HCT116 (cell line): ENCODE measurements at places on chromosomes 1 and 21.

GRCh38 chr1:29772584-29773100 lies 536.3 kb downstream of the PTPRU start:
- DNase-seq: no peak

GRCh38 chr1:68493193-68493592 lies 3.7 kb downstream of the DEPDC1 start:
- no peak for DNase-seq

DNA sequence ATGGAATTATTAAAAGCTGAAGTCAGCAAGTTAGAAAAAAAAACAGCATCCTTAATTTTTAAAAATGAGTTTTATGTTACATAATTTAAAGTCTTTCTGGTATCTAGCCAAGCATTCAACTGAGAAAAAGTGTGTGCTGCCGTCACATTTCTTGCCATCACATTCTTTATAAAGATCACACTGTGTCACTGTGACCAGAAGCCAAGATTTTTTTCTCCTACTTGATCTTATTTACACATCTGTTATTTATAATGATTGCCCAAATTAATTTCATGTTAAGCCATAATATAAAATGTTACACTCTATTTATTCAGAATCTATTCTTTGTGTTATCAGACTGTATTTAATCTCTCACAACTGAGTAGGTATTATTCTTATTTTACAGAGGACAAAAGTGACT lies 1603.7 kb downstream of the PLA2G4A start:
- no peak for DNase-seq

GRCh38 chr1:89635825-89636815 lies 3.2 kb downstream of the LRRC8C start:
- no peak for DNase-seq

- DNase-seq: no peak
Measured at GRCh38 chr1:157136133-157136532, 2.1 kb downstream of the ETV3 start.

DNA sequence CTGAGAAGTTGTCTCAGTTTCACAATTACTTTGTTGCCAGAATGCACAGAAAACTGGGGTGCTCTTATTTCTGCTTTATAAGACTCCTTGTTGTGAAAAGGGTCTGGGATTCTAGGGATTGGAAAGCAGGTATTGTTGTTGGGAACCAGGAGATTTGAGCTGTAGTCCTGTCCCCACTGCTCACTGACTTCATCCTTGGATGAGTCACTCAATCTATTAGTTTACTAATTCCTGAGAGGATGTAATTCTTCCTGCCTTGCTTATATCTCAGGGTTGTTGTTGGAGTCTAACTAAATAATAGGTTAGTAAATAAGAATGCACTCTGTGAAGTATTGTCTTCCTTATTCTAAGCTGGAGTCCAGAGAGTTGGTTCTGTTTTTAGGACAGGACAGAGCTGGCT lies 172.5 kb upstream of the GALNT2 start:
- no peak for DNase-seq

DNA sequence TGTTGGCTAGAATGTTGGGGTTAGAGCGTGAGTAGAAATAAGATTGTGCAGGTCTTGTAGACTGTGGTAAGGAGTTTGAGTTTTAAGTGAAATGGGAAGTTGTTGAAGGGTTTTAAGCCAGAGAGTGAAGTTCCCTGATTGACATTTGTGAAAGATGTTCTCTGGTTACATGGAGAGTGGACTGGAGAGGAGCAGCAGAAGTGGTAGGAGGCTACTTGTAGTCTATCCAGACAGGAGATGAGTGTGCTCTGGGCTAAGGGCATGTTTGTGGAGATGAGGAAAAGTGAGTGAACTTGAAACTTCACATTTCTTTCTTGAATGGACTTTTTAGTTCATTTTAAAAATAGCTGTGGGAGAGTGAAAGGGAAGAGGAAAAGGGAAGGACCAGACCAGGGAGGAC lies 37.0 kb downstream of the F3 start:
- no peak for DNase-seq

- peak; percentile 36 for DNase-seq
Measured at GRCh38 chr1:56424744-56425493, 154.4 kb downstream of the PLPP3 start.

DNA sequence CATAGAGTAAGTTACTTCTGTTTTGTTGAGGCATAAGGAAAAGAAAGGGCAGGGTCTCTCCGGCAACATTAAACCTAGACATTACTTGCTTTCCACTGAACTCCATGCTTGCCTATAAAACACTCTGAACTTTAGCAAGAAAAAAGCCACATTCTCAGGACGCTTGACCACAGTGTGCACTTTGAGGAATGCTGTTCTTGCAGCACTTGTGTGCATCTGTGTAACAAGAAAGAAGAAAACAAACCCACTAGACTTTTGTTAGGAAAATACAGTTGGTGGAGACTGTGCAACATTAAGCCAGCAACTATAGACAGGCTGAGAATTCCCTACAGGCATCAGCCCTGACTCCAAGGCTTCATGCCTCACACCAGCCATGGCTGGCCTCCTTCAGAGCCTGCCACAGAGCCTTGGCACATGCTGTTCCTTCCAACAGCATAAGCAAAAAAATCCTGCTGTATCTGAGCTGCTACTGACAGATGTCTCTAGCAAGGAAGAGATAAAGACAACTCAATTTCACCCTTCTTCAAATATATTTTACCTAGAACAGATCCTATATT lies 5.8 kb downstream of the PDZK1 start:
- no peak for DNase-seq

GRCh38 chr1:219566951-219567947 lies 45.7 kb downstream of the ZC3H11B start:
- peak; percentile 21 for DNase-seq

DNA sequence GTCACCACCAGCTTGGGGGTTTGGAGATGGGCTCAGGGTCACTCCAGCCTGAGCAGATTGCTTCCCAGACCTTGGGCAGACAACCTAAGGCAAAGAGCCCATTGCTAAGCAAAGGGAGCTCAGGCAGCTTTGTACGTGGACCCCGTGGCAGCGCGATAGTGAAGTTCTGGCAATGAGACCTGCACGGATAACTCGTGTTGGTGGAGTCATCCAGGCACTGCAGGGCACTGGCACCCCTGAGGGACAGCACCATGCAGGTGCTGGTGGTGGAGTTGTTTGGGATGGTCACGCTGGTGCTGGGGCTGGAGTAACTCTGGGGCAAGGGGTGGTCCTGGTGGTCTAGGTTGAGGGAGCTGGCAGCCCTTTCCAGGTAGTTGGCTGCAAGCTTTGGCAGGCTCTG lies 13.6 kb upstream of the HSPG2 start:
- DNase-seq: no peak

GRCh38 chr1:197659171-197659570 lies 116.1 kb downstream of the DENND1B start:
- DNase-seq: no peak

DNA sequence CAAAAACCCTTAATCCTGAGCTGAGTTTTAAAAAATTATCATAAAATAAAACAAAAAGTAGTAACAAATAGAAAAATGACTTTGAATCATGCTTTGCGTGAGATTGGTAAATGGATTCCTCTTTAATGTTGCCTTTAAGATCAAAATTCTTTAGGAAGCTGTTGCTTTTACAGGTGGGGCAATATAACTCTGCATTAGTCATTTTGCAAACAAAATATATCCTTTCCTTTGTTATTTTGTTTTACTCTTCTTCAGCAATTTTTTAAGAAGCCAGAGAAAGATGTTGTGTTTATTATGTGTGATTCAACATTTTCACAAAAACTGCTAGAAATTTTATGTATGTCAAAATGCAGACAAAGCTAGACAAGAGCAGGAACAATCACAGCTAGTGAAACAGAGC lies 50.0 kb downstream of the MARK1 start:
- DNase-seq: no peak

- no peak for DNase-seq
Measured at GRCh38 chr1:26031611-26032220, 10.1 kb downstream of the EXTL1 start.

GRCh38 chr1:151992303-151993083 lies 1.2 kb downstream of the S100A10 start:
- peak; percentile 99 for DNase-seq

DNA sequence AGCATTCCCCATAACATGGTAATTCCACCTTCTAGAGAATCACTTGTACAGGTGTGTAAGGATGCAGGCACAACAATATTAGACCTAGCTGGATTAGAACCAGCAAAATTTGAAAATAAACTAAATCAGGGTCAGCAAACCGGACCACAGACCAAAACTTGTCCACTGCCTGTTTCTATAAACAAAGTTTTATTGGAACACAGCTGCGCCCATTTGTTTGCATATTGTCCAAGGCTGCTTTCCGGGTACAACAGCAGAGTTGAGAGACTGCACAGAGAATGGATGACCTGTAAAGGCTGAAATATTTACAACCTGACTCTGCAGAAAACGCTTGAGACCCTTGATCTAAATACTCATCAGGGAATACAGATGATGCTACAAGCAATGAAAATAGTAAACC lies 73.6 kb upstream of the SLC45A1 start:
- DNase-seq: no peak

DNA sequence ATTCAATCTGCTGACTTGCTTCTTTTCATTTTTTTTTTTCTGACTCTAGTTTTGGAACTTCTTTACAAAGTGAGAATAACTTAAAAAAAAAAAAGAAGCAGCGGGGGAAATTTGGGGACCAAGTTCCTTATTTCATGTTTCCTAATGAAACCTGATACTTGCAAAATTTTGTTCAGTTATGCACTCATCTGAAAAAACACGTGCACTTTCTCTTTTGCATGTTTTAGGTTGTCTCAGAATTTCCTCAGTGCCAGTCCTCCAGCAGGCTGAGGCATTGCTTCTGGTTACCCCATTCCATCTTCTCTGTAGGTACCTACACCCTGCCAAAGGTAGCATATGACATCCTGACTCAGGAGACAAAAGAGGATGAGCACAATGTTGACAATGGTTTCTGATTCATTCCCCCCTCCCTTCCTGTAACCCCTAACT lies 299.7 kb downstream of the GRIK1 start:
- no peak for DNase-seq

DNA sequence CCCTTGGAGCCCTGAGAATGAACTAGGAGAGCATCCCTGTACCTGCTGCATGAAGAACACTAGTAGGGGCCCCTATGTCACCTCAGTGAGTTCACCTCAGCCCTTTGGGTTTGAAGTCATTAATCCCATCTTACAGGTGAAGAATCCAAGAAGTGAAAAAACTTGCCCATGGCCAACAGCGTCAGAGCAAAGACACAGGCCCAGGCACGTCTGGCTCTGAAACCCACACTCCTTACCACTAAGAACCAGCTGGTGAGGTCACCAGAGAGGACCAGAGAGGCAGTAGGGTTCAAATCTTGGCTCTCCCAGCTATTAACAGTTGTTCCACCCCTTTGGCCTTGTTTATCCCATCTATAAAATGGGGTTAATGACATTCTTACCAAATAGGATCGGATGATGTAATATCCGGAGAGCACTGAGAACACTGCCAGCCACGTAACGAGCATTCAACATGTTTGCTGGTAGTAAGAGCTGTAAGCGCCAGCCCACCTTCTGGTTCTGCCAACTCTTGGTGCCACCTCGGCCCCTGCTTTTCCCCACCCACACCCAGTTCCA lies 8.8 kb downstream of the MATN1 start:
- DNase-seq: no peak

DNA sequence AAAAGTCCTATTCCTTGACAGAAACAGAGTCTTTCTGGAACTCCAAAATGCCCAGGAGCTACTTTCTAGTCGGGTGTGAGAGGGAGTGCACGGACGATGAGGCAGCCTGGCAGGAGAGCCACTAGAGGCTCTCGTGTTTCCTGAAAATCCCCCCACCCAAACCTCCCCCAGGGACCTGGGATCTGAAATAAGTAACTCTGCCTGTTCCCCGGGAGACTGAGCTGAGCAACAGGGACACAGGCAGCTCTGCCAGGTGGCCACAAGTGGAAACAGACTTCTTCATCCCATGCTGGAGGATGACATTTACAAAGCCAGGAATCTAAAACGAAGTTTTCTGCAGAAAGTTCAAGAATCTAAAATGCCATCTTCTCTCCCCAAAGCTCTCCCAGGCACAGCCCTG lies 77.1 kb downstream of the ITPKB start:
- no peak for DNase-seq

- no peak for DNase-seq
Measured at GRCh38 chr21:38112219-38112789, 144.5 kb upstream of the KCNJ15 start.

DNA sequence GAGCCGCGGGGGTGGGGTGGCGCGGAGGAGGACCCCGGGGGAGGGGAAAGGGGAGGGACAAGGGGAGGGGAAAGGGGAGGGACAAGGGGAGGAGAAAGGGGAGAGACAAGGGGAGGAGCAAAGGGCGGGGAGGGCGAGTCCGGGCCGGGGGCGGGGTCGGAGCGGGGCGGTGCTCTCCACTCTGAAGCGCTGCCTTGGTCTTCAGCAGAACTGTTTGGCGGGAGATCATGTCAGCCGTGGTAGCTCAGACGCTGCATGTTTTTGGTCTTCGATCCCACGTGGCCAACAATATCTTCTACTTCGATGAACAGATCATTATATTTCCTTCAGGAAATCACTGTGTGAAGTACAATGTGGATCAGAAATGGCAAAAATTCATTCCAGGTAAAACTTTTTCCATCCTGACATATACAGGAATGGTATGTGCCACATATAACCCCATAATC lies 420 bp downstream of the CFAP57 start:
- DNase-seq: peak; percentile 84

- DNase-seq: no peak
Measured at GRCh38 chr1:111743679-111744101, 4.5 kb upstream of the INKA2 start.

GRCh38 chr1:118486199-118486598 lies 301.2 kb upstream of the SPAG17 start:
- no peak for DNase-seq

DNA sequence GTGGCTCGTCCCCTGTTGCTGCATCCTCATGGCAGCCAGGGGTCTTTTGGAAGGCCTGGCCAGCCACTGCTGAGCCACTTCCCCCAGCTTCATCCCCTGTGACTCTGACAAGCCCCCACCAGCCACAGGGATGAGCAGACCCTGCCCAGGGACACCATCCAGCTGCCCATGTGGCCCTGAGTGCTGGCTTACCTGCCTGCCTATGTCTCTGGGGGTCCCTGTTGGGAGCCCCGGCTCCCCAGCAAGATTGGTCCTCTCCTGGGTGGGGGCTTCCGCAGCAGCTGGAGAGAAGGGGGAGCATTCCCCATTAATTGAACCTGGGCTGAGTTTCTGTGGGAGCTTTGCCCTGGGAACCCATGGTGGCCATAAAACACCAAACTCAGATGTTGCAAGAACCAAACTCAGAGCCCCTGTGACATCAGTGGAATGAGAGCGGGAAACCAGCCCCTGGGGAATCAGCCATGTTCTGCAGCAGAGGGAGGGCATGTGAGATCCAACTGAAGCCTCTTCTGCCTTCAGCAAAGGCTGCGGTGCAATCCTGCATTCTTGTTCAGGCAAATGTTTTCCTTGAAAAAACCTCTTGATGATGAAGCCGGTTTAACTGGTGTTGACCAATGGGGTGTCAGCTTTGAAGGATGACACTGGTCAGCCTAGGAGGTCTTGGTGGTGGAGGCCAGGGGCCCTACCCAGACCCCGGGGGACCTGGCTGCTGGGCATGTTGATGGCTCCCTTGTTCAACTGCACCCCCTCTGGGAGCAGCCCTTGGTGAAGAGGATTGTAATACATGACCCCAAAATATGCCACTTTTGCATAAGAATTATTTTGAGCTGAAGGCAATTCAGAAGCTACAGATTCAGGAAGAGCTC lies 28.3 kb upstream of the COL18A1 start:
- no peak for DNase-seq
